ENCODE measurements at places on chromosomes 1 and 21. TPM values are rescaled to one million over a fixed set of nuclear protein-coding genes. Genes with fewer than 3 reads are reported as not detected.

The UMODL1 gene
- under 0.01 TPM for total RNA-seq

The OR2L2 gene
- 0.19 TPM for total RNA-seq

The KLHDC7A gene
- not detected for total RNA-seq

The FCN3 gene
- not detected for total RNA-seq

The ITLN1 gene
- not detected for total RNA-seq

The CFHR3 gene
- not detected for total RNA-seq

The ANKRD35 gene
- 0.33 TPM for total RNA-seq

The WASF2 gene
- total RNA-seq: 136 TPM

The ANKRD45 gene
- total RNA-seq: not detected
